Stimulated activated CD8-positive, alpha-beta memory T cell treated with anti-CD3 and anti-CD28 coated beads, Interleukin-2, amount 100 ng/mL, for 1 hour (primary cell): ENCODE measurements at places on chromosomes 6 and 20.

DNA sequence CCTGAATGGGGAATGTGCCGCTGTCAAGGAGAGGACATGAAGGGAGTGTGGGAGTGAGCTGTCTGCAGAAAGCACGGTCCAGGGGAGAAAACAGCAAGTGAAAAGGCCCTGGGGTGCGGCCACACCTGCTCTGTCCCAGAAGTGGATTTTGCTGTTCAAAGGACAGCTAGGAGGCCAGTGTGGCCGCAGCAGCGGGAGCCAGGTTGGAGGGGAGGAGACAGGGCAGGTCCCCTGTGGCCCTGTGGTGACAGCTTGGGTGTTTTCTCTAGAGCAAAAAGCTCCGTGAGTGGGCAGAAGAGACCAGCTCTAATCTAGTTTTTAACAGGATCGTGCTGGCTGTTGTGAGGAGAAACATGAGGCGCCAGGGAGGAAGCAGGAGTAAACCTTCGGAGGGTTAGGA lies 4.5 kb upstream of the SLC52A3 start:
- no peak for DNase-seq

DNA sequence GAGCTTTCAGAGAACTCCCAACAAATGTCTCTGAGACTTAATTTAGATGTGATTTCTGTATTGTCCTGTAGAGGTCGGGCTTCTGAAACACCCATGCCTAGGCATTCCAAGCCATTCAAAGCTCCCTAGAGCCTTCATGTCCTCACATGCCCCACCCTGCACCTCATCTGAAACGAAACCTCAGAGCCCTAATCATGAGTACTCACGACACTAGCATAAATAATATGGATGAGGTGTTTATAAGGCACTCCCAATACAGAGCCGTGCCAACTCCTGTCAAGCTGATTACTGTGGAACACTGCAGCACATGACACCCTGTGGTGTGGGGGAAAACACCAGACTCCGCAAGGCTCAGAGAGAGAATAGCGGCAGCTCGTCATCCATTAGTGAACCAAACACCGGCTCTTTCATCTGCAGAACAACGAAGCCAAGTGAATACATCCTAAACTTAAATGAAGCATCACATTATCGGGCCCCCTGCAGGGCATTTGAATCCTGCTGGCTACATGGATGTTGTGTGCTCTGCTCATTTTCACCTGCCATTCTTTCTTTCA lies 83.8 kb downstream of the FNDC1 start:
- DNase-seq = no peak

DNA sequence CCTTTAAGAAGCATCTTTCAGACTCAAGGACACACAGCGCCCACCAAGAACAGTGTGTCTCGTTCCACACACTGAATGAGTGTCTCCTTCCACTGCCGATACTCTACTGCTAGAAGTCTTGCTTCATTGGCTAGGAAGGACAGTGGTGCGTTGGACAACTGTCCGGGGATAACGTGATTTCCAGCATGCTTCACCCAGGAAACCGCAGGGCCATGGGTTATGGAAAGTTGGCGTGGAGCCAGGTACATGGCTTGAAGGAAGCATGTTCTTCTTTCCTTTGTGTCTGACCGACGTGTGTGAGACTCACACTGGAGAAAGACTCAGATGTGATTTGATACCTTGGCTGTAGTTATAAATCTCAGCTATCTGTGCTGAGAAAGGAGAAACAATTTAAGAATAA lies 73.2 kb downstream of the SMOC2 start:
- no peak for DNase-seq

DNA sequence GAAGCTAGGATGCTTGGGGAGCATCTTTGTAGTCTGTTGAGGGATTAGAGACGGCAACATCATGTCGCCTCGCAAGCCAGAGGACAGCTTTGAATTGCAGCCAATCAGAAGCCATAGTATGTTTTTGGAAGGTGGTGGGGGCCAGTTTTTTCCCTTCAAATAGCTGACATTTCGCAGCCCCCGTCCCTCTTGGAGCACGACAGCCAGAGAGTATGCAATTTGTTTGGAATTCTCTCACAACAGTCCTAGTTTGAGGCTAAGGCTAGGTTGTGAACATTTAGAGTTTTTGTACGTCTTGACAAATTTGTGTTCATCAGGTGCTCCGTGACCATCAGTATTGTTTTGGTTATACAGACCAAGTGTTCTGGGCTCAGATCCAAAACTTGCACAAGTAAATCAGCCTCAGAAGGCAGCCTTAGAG lies 83.3 kb downstream of the PLCB1 start:
- DNase-seq = no peak

GRCh38 chr6:128659276-128659675 lies 138.9 kb upstream of the PTPRK start:
- no peak for DNase-seq

GRCh38 chr6:30157999-30158398 lies 3.0 kb downstream of the TRIM10 start:
- no peak for DNase-seq

- no peak for DNase-seq
These were observed 976.1 kb upstream of the MAP3K7 start for GRCh38 chr6:91562955-91563354.

- DNase-seq = no peak
These were observed 116.4 kb downstream of the HUS1B start for GRCh38 chr6:540490-540889.

- DNase-seq = no peak
These were observed 33.9 kb upstream of the RNGTT start for GRCh38 chr6:88997327-88997726.

GRCh38 chr6:135163440-135163738 lies 17.7 kb upstream of the MYB start:
- no peak for DNase-seq

DNA sequence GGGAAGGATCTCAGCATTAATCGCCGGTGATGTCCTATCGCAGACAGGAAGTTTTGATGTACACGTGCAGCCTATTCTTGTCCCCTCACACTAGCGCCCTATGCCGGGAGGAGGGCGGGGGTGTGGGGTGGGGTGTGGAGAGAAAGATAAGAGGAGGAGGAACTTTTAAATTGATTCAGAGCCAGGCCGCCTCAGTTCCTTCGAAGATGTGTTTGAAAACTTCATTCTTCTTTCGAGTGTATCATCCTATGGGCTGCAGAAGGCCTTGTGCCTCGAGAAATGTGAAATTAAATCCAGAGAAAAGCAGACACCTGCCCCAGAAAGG lies 2.5 kb upstream of the POU3F2 start:
- no peak for DNase-seq

GRCh38 chr20:5448449-5449118 lies 131.8 kb upstream of the PROKR2 start:
- DNase-seq = peak; percentile 31

DNA sequence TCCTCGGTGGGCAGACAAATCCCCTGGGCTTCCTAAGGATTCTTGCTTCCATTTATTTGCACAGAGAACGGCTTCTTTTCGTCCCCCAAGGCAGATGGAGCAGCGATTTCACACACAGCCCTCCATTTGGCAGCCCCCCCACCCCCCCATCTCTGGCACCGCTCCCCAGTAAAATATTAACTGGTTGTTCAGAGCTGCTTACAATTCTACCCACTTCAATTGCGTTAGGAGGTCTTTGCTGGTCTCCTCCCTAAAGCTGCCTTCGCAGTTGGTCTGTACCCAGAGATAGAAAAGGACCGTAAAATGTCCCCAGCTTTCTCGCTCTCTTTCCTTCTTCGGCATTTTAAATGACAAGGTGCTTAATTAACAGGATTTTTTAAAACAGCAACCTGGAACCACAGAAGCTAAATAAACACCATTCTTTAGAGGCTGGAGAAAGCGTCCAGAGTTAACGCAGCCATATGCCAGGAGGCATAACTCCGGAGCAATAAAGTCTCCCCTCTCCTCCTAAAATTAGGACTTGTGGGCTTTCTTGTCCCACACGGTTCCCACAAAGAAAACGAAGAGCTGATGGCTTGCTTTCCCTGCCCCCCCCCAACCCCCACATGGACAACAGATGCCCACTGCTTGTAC lies 1.7 kb upstream of the ZMYND8 start:
- DNase-seq = no peak

DNA sequence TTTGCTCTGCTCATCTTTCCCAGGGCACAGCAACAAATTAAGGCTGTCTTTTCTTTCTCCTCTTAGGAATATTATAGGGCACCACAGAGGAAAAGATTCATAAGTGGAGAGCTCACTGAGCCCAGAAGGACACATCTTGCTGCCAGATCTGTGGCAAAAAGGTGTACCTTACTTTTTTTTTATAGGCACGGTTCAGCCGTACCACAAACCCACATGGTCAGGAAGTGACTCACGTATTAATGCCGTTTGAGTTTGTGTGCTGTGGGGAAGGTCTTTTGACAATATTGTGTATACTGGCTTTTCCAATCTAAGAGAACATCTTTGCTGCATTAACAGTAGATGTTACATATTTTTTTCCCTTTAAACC lies 28.4 kb downstream of the PAQR8 start:
- peak; percentile 26 for DNase-seq

GRCh38 chr6:1729133-1729749 lies 119.5 kb downstream of the FOXC1 start:
- no peak for DNase-seq

GRCh38 chr6:53986165-53986720 lies 125.0 kb upstream of the MLIP start:
- no peak for DNase-seq

- DNase-seq = no peak
These were observed 104.8 kb downstream of the TAF4 start for GRCh38 chr20:61960836-61961235.

- no peak for DNase-seq
These were observed 8.2 kb upstream of the CD83 start for GRCh38 chr6:14109411-14109826.

- DNase-seq = no peak
These were observed 271.1 kb upstream of the AGPAT4 start for GRCh38 chr6:161544801-161545480.

GRCh38 chr6:39724787-39725631 lies at the start of gene KIF6:
Gene KIF6, minus strand, starts transcription at chr6:39725408. Its CDS starts 98 bp downstream, at chr6:39725310.
- DNase-seq = peak; percentile 44
